ENCODE measurements at places on chromosomes 2 and 18.

- DNase-seq = no peak
These were observed 62.5 kb upstream of the ACVR2A start for GRCh38 chr2:147782141-147782930.

DNA sequence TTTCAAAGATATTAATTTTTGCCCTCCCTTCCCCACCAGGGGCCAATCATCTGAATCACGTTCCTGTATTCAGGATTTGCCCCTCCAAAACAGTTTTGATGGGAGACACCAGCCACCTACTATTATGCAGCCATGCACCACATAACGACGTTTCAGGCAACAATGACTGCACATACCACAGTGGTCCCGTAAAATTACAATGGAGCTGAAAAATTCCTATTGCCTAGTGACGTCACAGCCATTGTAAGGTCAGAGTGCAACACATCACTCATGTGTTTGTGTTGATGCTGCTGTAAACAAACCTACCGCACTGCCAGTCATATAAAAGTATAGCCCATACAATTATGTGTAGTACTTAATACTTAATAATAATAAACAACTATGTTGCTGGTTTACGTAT is 22.6 kb downstream of the ITM2C start:
- DNase-seq = no peak

GRCh38 chr2:24328010-24328409 is 32.3 kb downstream of the ITSN2 start:
- no peak for DNase-seq

GRCh38 chr18:69916412-69916811 is 31.3 kb downstream of the CD226 start:
- DNase-seq = no peak

DNA sequence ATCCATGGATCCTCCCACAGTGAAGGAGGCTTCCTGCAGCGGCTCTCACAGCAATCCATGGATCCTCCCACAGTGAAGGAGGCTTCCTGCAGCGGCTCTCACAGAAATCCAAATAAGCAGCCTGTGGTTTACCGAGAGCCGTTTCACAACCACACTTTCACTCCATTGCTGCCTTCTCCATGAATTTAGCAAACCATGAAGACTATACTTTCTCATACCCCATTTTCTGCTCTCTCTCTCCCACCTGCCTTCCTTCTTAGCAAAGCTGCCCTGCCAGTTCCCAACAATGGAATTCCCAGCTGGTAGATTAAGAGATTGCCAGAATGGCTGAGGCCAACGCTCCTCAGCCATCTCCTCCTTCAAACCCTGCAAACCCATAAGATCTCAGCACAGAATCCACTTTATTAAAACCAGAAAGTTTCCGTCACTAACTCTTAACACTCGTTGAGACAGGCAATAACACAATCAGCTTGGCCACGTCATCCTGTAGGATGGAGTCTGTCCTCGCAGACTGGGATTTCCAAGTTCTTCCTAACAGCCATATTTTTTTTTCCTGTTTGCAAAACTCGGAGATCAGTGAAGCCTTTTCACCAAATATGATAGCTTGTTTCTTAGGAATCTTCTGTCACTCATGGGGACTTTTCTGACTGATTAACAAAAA is 162.2 kb downstream of the PXDN start:
- DNase-seq = no peak

GRCh38 chr2:102438111-102438510 is 15.2 kb downstream of the IL18RAP start:
- no peak for DNase-seq

DNA sequence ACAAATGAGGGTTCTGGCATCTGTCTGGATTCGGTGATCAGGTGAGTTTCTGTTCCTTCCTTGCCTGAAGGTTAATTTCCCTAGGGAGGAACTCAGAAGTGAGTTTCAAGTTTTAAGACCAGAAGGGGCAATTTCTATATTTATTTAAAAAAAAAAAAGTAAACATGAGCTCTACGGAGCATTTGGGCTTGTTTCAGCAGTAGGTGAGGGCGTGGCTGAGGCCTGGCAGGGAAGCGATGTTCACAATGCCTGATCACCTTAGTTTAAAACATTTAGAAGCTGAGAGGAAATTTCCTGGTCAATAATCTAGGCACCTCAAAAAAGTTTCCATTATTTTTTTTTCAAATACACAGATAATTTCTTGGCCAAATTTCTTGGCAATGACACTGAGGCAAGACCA is 629.1 kb downstream of the DPP10 start:
- DNase-seq = no peak

GRCh38 chr2:25112113-25112512 is 56.3 kb downstream of the POMC start:
- no peak for DNase-seq

GRCh38 chr2:213065583-213066442 is 85.6 kb downstream of the IKZF2 start:
- DNase-seq = no peak

DNA sequence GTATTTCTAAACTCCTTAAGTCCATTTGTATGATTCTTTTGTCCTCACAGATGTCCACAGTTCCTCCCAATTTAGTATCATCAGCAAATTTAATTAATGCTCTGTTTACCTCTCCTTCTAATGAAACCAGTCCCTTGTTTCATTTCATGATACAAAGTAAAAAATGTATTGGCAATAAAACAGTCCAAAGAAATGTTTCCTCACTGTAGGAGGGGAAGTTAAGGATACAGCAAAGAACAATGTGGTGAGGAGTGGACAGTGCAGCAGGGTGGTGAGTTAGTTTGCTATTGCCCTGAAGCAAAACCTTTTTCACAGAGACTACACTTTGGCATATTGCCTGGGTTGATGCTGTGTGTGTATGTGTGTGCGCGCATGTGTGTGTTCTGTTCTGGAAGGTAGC is 401.5 kb downstream of the ARHGAP15 start:
- no peak for DNase-seq

DNA sequence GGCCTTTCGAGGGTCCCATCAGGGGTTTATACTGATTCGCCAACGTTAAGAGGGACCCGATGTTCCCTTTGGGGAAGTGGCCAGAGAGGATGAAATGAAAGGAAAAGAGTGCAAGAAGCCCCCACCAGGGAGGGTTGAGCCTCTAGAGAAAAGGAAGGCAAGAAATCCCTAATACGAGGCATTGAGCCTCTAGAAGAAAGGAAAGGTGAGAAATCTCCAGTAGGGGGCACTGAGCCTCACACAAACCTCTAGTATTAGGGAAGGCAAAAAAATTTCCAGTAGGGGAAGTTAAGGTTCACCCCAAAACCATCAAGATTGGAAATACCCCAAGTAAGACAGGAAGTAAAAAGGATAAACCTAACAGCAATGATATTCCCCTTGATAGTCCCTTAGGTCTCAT is 9.8 kb upstream of the SAP130 start:
- no peak for DNase-seq

- DNase-seq = no peak
These were observed 12.9 kb downstream of the PTPN18 start for GRCh38 chr2:130368786-130369185.

DNA sequence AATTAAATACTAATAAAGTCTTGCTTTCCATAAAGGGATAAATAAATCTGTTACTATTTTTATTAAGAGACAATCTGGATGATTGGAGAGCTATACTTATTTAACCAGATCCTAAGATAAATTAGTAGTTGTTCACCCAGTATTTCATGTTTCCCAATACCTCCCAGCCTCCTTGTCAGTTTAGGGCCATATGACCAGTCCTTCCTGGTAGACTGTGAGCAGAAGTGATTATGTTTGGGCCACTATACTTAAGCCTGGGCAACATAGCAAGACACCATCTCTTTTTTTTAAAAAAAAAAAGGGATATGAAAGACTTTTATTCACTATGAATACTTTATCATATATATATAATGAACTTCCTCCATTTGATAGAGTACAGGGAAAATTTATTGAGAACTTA is 48.8 kb upstream of the PPM1B start:
- DNase-seq = no peak
